ENCODE measurements at places on chromosomes 1 and 21.

GRCh38 chr1:218785928-218786327 is 387.8 kb upstream of the LYPLAL1 start:
- DNase-seq, result no peak

- no peak for DNase-seq
Measured at GRCh38 chr1:212217633-212218032, 67.6 kb upstream of the PPP2R5A start.

DNA sequence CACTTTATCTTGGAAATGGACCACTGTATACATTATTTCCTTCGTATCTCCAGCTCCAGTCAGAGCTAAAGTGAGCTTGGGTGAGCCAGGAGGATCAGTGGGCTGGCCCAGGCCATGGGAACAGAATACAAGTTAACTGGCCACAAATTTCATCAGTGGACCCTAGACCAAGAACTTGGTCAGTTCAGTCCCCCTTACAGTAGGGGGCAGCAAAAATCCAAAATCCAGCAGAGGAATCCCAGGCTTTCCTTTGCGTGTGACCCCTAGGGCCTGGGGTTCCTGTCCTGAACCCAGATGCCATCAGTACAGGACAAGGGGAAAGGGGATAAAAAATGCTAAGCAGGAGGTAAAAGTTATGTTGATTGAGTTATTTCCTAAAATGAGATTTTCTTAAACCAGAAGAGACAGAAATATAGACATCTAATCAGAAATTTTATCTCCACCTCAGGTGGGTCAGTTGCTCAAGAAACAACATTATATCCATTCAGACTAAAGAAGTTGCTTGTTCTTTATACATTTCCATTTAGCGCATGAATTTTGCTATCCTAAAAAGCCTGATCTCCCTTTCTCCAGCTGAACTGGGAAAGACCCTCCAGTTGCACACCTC is 24.1 kb upstream of the LCE5A start:
- no peak for DNase-seq

GRCh38 chr21:26408511-26408910 is 164.6 kb downstream of the CYYR1 start:
- no peak for DNase-seq

Data from activated CD4-positive, alpha-beta T cell treated with anti-CD3 and anti-CD28 coated beads, Interleukin-2, amount 50 U/mL, for 1 hour (primary cell).